ENCODE measurements at places on chromosomes 11 and 22.
A peak's percentile ranks its signal among the peaks of the same experiment; 100 is the strongest.

- DNase-seq, result no peak
Observed at GRCh38 chr11:73538381-73538872, 59.5 kb downstream of the FAM168A start.

- DNase-seq, result no peak
Observed at GRCh38 chr11:43556612-43557375, 123.7 kb upstream of the HSD17B12 start.

- no peak for DNase-seq
Observed at GRCh38 chr11:88301488-88302140, 35.9 kb downstream of the CTSC start.

DNA sequence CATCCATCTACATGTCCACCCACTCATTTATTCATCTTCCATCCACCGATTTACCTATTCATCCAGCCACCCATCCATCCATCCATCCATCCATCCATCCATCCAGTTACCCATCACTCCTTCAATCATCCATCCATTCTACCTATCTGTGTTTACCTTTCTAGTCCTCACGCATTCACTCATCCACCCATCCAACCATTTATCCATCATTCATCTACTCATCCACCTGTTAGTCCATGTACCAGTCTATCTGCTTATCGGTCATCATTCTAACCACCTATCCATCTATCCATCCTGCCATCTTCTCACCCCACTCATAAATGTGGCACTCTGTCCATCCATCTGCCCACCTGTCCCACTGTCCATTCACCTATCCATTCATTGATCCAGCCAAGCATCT, 21.9 kb upstream of the MYEOV start:
- DNase-seq, result no peak

- no peak for DNase-seq
Observed at GRCh38 chr11:47188259-47188658, 2.0 kb upstream of the PACSIN3 start.

DNA sequence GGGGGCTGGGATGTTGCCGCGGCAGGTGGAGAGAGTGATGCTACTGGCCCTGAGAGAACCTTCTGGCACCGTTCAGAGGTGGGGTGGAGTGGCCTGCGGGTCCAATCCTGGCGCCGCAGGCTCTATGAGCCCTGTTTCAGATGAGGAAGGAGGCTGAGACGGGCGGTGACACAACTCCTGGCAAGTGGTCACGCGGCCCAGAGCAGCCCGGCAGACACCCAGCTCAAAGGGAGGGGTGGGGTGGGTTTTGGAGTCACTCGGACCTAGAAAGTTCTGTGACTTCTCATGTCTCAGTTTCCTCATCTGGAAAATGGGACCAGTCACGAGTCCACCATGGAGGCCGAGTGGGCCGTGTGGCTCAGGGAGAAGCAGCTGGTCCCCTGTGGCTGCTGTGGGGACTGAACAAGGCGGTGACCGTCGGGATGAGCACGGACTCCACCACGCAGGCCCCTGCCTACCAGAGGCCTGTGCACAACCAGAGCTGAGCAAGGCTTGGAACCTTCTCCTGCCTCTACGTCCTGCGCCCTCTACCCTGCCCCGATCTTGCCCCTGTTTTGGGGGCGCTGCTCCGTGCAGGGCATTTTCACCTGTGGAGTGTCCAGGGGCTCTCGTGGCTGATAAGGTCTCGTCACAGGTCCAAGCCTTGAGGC, 3.7 kb downstream of the TSPO start:
- DNase-seq, result no peak

DNA sequence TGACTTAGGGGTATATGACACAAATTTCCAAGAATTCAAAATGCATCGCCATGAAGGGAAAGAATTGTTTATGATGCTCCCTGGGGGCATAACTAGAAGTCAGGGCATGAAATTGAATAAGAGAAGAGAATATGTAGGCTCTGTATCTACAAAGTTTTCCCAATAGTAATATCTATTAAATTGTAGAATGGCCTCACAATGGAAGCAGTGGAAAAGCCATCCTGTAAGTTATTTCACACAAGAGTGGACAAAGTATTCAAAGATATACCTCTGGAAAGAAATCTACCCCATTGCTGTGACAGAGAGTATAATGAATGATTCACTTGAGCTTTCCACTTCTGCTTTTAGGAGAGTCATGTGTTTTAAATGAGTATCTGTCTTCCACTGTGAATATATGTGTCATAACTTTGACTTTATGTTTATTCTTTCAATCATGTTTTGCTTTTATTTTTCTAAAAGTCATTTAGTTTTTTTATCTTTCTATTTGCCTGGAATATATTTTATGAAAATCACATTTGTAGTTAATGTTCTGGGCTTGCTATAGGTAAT, 65.7 kb upstream of the DDI1 start:
- no peak for DNase-seq

DNA sequence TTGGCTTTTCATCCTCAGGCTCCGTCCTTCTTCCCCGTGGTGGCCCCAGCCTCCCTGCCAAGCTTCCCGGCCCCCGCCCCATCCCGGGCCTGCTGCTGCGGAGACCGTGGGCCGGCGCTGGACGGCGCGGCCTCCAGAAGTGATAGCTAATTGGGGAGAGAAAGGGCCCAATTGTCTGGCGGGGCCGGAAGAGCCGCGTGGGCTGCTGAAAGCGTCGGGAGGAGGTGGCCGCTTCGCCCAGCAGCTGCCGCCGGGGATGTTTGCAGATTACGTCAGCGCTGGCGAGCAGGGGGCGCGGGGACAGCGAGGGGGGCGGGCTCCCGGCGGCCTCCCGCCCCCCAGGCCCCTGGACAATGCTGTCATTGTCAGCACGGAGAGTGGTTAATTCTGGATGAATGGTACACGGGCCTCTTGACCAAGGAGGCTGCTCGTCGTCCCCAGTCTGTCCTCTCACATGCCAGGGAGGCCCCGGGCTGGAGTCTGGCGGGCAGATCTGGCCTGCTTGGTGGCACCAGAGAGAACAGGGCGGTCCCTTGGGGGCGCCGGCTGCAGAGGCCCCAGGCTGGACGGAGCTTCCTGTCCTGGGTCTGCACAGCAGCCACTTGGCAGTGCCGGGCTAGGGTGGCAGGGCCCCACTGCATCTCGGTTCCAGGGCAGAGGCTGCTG, 1.6 kb downstream of the SMIM38 start:
- DNase-seq, result no peak

DNA sequence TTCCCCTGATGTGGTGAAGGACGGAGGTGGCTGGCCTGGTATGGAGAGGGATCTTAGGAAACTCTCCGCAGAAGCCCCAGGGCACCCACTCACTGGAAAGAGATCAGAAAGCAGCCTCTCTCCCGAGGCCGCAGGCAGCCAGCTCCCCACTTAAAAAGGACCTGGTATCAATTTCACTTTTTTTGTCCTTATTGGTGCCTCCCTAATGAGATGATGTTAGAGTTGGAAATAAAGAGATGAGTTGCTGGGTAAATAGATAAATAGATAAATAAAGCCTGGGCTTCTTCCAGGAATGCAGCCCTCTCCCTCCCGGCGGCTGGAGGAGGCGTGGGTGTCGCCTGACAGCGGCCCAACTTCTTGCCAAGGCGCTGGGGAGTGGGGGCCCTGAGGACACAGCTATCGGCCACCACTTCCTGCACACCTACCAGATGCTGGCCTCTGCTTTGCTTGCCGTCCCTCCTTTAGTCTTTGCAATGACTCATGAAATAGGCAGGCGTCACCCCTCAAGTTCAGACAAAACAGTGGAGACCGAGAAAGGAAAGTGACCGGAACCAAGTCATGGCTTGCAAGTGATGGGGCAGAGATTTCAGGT, 42.9 kb downstream of the LINC01488 start:
- DNase-seq, result no peak

DNA sequence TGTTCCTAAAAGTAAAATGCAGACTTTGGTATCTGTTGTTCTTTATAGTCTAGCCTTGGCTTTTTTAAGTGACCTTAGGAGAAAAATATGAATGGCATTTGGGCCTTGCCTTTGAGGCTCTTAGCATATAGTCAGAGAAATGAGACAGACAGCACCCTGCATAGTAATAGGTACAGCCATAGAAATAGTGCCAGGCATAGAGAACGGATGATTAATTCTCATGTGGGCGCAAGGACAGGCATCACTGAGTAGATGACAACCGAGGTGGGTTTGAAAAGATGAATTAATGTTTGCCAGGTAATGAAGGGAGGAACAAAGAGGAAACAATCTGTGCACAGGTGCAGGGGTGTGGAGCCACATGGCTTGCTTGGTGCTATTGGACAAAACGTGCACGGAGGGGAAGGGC, 90.5 kb downstream of the BMAL1 start:
- no peak for DNase-seq

GRCh38 chr11:118608360-118609227, 1.2 kb downstream of the PHLDB1 start:
- DNase-seq, result peak; percentile 80

DNA sequence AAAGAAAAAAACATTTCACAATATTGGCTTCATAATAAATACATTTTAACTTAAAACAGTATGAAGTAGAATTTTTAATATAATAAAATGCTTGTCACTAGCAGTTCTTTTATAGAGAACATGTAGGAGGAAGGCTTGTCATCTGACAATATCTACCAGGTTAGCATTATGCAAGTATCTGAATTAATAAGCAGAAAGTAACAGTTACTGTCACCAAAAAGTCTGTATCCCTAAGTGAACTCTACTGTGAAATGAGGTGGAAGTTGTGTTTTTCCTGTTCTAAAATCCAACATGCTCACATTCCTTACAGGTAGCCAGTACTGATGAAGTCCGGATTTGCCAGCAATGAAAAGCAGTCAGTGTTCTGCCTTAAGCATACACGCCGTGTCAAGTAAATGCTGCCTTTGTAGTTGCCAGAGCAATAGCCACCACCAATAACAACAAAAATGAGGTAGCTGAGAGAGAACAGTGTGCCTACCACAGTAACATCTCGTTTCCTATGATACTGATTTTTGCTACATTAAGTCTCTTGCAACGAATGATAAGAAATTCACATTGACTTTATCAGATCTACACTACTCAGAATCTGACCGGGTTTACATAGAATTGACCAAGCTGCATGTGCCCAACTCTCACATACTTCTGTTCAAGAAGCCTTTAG, 95.5 kb downstream of the SIK3 start:
- no peak for DNase-seq

DNA sequence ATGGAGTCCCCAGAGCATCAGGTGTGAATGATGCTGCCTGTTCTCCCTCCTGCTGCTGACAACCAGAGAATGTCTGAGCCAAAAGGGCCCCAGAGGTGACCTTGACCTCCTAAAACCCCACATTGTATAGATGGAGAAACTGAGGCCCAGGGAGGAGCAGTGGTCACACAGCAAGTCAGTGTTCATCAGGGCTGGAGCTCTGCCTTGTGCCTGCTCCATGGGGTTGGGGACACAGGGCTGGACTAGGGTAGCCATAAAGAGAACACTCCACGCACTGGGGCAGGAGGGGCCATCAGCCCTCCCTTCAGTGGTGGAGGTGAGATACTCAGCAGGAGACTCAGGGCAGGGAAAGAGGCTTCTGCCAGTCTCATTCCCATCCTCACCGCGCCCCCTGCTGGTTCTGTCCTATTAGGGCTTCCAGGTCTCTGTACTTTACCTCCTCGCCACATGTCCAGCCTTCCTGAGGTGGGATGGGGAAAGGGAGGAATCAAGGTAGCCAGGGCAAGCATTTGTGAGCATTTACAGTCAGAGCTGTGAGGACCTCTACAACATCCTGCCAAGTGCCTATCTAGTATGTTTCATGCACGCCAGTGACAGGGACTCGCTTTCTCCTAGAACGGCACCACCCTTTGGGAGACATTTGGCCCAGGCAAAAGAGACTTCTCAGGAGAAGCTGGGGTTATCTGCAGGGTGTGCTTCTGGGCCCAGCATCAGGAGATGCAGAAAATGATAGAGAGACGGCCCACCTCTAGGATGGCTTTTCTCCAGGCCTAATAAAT, 43.2 kb downstream of the NEU3 start:
- peak; percentile 57 for DNase-seq

- DNase-seq, result peak; percentile 51
Observed at GRCh38 chr11:114262681-114263512, 33.3 kb upstream of the NNMT start.

DNA sequence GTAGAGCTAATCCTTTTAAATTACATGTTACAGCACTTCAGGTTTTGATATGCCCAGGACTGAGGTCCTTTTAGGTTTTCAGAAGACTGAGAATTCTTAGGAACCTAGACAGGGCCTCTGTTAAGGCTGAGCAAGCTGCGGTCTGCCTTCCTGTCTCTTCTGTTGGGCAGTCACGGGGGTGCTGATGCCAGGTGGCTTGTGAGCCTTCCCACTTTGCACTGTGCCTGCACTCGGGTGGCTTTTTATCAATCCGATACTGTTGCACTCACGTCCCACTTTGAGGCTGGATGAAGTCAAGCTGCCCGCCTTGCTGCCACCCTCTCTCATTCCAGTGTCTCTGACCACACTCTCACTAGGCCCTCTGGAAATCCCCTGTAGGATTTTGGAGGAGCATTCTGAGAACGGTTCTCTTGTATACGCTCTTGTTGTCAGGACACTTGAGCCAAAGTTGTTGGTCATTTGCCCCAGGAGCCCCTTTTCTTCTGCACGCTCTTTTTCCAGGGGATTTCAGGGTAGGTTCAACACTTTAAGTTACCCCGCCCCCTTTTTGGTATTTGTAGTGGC, 141.8 kb downstream of the TEAD1 start:
- no peak for DNase-seq

GRCh38 chr11:126265811-126266210, 2.9 kb downstream of the SRPRA start:
- peak; percentile 42 for DNase-seq

GRCh38 chr11:8913961-8914660, 3.1 kb downstream of the AKIP1 start:
- peak; percentile 39 for DNase-seq

GRCh38 chr11:27255447-27255828, 107.6 kb downstream of the CCDC34 start:
- DNase-seq, result no peak

DNA sequence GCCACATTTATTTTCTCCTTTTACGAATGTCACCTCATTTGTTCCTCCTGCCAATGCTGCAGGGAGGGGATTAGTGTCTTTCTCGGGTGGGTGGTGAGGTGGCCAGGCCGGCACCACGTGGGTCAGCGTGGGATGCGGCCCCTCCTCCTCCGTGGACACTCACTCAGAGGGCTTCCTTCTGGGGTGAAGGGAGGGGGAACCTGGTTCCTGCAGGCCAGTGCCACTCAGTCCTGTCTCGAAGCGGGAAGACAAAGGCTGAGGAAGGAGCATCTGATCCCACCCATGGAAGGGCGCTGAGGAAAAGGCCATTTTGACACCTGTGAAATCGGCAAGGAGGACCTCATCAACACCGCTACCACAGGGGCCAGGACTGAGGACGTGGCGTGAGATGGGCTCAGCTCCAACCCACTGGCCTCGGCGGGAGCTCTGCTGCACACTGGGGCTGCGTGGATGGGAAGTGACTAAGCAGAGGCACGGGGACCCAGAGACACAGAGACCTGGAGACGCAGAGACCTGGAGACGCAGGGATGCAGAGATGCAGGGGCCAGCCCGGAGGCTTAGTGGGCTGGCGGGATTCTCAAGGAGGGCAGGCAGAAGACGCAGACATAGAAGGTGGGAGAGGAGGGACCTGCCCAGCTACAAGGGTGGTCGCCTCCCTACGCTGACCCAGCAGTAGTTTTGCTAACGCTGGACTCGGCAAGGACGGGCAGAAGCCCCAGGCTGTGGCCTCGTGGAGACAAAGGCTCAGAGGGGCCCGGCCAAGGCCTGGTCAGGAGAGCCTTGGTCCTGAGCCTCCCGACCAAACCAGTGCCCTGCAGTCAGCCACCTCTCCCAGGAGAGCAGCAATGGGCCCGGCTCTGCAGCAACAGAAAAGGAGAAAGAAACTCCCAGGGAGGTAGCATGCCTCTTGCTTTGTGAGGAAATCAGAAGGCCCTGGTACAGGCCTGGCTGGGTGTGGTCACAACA, 1071.2 kb downstream of the BRD1 start:
- DNase-seq, result no peak

GRCh38 chr11:95248666-95249467, 17.9 kb upstream of the SESN3 start:
- no peak for DNase-seq
